Gastroesophageal sphincter (tissue), 4 donors: ENCODE measurements at places on chromosomes 3 and 15. TPM values are rescaled to one million over a fixed set of nuclear protein-coding genes. Genes with fewer than 3 reads are reported as not detected.
A peak's percentile ranks its signal among the peaks of the same experiment; 100 is the strongest.

ISL2 gene
- total RNA-seq, result 2.6 TPM

GRCh38 chr15:70212286-70212962 lies 114.7 kb upstream of the TLE3 start:
- ATAC-seq, result no peak

DNA sequence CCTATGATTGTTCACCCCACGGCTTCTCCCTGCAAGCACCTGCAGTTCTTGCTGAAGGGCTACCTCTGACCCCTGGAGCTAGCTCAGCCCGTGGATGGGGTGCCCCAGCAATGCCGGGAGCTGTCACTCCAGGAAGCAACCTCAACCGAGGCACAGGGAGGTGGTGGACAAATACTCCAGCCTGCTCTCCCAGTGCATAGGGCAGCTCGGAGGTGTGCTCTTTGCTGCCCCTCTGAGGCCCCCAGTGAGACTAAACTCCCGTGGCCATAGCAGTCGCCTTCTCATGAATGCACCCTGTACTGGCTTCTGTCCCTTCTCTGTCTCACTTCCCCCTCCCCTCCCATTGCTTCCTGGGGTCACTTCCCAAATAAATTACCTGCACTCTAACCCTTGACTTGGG lies 48.5 kb downstream of the LINGO1 start:
- ATAC-seq, result no peak

DNA sequence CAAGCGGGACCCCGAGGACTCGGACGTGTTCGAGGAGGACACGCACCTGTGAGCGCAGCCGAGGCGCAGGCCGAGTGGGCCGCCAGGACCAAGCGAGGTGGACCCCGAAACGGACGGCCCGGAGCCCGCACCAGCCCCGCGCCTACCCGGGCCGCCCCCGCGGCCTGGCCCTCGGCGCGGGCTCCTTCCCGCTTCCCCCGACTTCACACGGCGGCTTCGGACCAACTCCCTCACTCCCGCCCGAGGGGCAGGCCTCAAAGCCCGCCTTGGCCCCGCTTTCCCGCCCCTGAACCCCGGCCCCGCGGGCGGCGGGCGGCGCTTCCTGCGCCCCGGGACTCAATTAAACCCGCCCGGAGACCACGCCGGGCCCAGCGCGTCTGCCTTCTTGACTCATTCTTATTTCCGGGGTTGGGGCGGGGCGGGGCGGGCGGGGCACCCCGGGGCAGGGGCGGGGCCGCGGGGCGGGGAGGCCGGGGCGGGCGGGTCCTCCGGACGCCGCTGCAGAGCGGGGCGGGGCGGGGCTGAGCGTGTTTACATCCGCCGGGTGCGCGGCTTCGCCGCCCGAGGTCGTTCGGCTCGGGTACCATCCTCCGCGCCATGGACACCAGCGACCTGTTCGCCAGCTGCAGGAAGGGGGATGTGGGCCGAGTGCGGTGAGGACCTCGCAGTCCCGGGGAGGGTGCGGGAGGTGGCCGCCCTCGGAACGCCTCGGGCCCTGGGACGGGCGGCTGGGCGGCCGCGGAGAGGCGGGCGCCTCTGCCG lies at the start of gene ABTB1:
ABTB1 (plus strand) TSS at position 524 of the 762 bp plus-strand sequence; CDS start at position 598, 74 bp downstream.
- peak; percentile 90 for ATAC-seq

SNX4 gene
- 65.7 TPM for total RNA-seq

GRCh38 chr3:89098964-89099585 lies 8.3 kb upstream of the EPHA3 start:
- ATAC-seq, result no peak

MORC1 gene
- total RNA-seq, result not detected

DNA sequence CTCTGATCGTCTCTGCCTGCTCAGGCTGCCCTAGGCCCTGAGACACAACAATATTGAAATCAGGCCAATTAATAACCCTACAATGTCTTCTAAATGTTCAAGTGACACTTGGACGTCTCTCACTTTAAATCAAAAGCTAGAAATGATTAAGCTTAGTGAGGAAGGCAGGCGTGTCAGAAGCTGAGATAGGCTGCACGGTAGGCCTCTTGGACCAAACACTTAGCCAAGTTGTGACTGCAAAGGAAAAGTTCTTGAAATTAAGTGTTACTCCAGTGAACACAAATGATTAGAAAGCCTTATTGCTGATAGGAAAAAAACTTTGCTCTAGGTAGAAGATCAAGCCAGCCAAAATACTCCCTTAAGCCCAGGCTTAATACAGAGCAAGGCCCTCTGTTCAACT lies 2.2 kb downstream of the HPS3 start:
- ATAC-seq, result no peak

DNA sequence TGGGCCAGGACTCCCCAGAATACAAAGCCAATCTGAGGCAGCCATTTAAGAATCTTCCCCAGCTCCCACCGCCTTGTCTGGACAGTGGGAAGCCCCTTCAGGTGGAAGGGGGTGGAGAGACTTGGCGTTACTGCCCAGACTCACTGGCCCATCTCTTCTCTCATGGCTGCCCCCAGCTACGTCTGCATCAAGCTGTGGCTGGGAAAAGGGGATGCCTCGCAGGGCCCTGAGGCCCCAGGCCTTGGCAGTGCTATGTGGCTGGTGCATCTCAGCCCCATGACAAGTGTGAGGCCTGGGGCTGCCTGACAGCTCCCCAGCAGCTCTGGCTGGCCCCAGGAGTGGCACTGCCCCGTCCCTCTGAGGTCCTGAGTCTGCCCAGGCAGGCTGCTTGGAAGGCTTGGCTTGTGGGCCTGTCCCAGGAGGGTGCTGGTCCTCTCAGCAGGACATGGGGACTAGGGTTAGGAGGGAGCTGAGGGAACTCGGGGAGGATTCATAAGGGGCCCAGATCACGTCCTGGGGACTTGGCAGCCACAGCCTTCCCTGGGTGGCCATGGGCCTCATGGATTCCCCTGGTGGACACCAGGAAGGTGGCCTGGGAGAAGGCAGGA lies 20.2 kb upstream of the SLC41A3 start:
- no peak for ATAC-seq

GRCh38 chr3:126146525-126147146 lies 33.8 kb downstream of the ALDH1L1 start:
- ATAC-seq, result no peak

DNA sequence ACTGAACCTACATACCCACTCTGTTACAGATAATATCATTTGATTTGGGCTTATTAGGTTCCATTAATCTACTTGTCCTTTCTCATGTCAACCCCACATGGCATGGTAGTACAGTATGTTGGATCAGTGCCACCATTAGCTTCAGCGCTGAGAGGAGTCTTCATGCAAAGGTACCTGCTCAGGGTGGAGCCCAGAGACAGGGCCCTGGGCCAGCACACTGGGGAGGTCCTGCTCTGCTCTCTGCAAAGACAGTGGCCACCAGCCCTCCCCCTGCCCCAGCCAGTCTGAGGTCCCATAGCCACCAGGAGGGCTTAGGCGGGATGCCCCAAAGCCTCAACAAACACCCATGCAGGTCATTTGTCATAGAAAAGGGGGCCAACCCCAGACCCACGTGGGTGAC lies 71.0 kb downstream of the ATP10A start:
- no peak for ATAC-seq

DNA sequence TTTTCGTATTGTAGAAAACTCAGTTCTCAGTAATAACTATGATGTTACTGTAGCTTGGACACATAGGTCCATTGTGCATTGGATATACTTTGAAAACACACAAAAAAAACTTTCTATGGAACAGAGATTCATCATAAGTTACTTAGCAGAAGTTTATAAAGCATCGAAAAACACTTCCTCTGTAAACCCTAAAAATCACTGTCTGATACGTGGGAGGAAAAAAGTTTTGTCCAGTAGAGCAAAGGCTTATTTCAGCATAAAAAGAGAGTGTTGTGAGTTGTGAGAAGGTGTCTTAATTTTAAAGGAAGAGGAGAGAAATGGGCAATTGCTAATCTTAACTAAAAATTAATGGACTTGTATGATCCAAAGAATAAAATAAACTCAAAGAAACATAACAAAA lies 64.8 kb downstream of the OSTN start:
- ATAC-seq, result no peak

DNA sequence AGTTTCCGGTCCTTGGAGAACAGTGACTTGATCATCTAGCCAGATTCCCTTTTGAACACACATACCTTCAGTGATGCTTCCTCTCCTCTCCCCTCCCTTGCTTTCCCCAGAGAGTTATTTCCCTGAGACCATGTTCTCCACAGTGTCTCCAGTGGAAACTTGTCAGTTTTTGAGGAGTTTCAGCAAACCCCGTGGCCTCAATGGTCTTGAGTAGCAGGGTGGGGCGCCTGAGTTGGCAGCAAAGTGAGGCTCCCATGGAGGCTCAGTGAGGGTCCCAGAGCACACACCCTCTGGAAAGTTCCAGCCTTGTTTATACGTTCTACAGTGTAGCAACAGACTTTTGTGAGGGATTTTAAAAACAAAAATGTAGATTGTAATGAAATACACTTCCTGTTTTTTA lies 135.1 kb downstream of the LRRC28 start:
- no peak for ATAC-seq

GRCh38 chr15:62727501-62727900 lies 315.0 kb upstream of the TPM1 start:
- ATAC-seq, result no peak

GRCh38 chr15:92053753-92054316 lies 200.3 kb downstream of the SLCO3A1 start:
- ATAC-seq, result no peak

- ATAC-seq, result no peak
These were observed 58.8 kb downstream of the XXYLT1 start for GRCh38 chr3:195212033-195212748.

GRCh38 chr3:21392526-21392925 lies 358.5 kb downstream of the ZNF385D start:
- no peak for ATAC-seq

BFSP2 gene
- not detected for total RNA-seq

GRCh38 chr15:98177966-98178592 lies 217.6 kb downstream of the ARRDC4 start:
- ATAC-seq, result peak; percentile 70

DNA sequence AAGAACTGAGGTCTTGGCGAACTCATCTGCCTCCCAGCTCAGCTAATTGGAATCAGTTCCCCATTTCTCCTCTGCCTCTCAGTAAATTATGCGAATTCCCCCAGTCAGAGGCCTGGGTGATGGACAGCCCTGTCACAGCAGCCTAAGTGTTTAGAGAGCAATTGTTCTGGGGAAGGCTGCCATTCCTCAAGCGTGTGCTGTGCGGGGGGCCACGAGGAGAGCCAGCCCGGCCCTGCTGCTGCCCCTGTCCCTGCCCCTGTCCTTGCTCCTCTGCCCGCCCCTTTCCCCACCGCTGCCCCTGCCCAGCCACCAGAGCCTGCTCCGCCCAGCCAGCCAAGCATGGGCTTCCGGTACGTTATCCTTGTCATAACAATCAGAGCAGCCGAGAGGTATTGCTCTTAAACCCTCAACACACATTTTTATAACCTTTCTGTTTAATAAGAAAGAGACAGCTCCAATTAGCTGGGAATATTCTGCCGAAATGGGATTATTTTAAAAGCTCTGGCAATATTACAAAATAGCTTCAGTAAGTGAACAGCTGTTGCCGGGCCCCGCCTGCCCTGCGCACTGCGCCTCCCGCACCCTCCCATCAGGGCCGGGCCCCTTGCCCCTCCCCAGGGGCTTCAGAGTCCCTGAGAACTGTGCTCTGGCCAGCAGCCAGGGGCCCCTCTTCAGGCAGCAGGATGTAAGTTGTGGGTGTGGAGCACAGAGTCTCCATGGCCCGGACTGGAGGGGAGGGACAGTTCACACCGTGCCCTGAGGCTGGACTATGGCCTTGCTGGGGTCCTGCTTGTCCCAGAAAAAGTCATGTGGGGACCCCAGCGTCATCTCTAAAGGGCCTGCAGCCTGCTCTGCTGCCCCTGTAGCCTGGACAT lies 12.4 kb upstream of the CACNA2D2 start:
- ATAC-seq, result peak; percentile 48

GRCh38 chr15:88920186-88920891 lies 7.2 kb upstream of the MFGE8 start:
- no peak for ATAC-seq

TF gene
- total RNA-seq, result 12.5 TPM

LAMB2 gene
- 980 TPM for total RNA-seq

UPK1B gene
- total RNA-seq, result 0.15 TPM

KBTBD13 gene
- total RNA-seq, result not detected

- ATAC-seq, result no peak
These were observed 66.7 kb downstream of the C3orf80 start for GRCh38 chr3:160291909-160292299.

DNA sequence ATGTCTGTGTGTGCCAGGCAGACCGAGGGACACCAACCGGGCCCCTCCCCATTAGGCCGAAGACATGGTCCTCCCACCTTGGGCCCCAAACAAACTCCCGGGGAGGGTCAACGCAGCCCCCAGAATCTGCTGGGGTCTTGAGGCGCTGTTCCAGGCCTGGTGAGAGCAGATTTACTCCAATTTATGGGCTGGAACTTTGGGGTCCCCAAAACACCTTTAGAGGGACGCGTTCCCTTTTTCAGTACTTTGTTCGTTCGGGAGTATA lies 2.4 kb downstream of the GATA2 start:
- ATAC-seq, result no peak
